BE2C (cell line): ENCODE measurements at places on chromosomes 2 and 18.

- DNase-seq = no peak
These were observed 2.0 kb downstream of the AGPS start for GRCh38 chr2:177394594-177394973.

DNA sequence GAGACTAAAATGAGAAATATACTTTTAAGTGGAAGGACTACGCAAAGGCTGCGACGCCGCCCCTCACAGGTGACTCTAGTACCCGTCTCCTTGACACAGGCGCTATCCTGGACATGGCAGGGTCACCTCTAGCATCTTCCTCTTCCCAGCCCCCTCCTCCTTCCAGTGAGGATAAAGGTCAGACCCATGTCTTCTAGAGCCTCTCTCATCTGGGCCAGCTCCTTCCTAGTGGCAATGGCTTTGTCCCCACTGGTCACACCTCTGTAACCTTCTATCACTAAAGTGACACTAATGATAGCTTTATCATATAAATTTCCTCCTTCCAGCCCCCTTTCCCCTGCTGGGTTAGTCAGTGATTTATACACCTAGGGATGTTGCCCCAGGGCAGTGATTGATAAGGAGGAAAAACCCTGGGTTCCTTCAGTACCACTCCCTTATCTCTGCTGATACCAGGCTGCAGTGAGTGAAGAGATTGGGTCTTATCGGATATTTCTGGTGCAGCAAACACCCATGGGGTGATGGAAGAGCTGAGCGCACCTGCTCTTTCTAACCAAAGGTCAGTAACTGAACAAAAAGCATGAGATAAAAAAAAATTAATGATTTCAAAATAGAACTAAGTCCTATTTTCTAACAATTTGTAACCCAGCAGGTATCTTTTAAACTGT is 62.0 kb upstream of the FZD5 start:
- no peak for DNase-seq

GRCh38 chr2:11539317-11540147 is 5.7 kb downstream of the GREB1 start:
- DNase-seq = peak; percentile 42

GRCh38 chr2:54595999-54596902 is 127.2 kb upstream of the EML6 start:
- peak; percentile 12 for DNase-seq

DNA sequence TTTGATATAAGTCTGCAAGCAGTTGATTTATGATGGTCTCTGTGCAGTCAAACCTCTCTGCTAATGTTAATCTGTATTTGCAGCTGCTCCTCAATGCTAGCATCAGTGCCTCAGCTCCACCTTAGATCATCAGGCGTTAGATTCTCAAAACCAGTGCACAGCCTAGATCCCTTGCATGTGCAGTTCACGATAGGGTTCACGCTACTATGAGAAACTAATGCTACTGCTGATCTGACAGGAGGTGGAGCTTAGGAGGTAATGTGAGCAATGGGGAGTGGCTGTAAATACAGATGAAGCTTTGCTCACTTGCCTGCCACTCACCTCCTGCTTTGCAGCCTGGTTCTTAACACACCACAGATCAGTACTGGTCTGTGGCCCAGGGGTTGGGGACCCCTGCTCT is 18.4 kb downstream of the RBKS start:
- DNase-seq = peak; percentile 74

GRCh38 chr2:118830118-118830517 is 17.3 kb downstream of the EN1 start:
- no peak for DNase-seq

- no peak for DNase-seq
These were observed 35.4 kb upstream of the DNER start for GRCh38 chr2:229749779-229750178.

- no peak for DNase-seq
These were observed 7.8 kb downstream of the TIA1 start for GRCh38 chr2:70240599-70240998.

GRCh38 chr2:99971326-99971900 is 171.0 kb downstream of the AFF3 start:
- DNase-seq = no peak

GRCh38 chr2:130826821-130827501 is 9.8 kb upstream of the ARHGEF4 start:
- DNase-seq = no peak

GRCh38 chr18:57940166-57940660 is 103.8 kb upstream of the NEDD4L start:
- no peak for DNase-seq

GRCh38 chr2:143632751-143633374 is 503.6 kb downstream of the ARHGAP15 start:
- no peak for DNase-seq

DNA sequence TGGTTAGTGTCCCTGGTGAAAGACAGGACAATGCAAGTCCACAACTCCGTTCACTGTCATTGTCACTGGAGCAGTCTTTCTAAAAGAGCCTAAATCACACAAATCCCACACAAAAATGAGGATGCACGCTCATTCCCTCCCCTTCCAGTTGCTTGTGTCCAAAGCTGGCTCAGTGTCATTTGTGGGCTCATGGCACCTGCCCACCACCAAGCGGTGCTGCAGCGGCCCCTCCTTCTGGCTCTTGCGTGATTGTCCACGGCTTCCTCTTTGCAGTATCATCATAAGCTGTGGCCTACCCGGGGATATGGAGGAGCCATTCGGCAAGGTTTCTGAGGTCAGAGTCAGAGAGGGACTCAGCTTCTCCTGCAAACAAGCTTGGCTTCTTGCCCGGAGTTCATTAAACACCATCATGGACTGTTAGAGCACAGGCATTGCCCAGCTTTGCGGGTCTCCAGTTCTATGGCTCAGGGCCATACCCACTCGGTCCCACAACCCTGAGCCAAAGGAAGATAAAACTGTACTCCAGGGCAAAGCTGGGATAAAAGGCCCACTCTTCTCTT is 179.4 kb upstream of the AGAP1 start:
- DNase-seq = peak; percentile 30

DNA sequence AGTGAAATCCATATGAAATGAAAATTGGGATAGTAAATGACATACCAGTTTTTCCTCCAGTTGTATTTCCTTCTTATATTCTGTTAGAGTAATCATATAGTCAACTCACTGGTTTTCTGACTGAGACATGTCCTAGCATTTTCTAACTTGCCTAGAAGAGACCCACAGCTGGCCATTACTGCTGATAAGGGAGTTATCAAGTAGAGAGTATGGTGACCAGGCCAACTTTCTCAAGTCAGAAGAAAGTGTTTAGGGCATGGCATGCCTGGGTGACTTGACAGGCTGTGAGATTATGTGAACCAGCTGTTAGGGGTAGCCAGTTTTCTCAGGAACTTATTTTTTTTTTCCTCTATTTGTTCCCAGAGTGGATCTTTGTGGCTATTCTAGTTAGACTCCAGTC is 81.2 kb downstream of the GPD2 start:
- DNase-seq = no peak

- DNase-seq = peak; percentile 55
These were observed 98.3 kb downstream of the KLF7 start for GRCh38 chr2:207067473-207067872.

- DNase-seq = no peak
These were observed 8.3 kb downstream of the CEBPZ start for GRCh38 chr2:37223131-37223530.

- no peak for DNase-seq
These were observed 27.8 kb downstream of the RTP5 start for GRCh38 chr2:241897231-241897916.

GRCh38 chr2:236168110-236169080 is at the start of gene GBX2:
Gene GBX2, minus strand, starts transcription at chr2:236168386. Its CDS starts 415 bp downstream, at chr2:236167971.
- peak; percentile 68 for DNase-seq

DNA sequence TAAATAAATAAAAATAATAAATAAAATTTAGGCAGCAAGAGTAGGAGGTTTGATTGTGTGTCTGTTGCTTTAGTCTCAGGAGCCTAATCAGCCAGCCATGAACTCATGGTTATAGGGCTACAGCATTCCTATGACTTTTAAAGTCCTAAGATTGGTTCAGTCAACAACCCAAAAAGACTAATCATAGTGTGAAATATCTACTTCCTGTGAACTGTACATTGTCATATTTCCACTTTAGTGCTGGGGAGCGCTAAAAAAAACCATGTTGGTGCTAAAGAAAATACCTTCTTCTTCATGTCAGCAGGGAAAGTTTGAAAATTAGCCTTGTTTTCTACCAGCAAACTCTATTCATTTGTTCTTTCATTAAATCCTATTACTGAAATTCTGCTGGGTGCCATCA is 521.6 kb downstream of the RNF144A start:
- DNase-seq = no peak

GRCh38 chr2:96808176-96808837 is 7.8 kb upstream of the CNNM3 start:
- DNase-seq = no peak

- no peak for DNase-seq
These were observed 275.1 kb upstream of the RND3 start for GRCh38 chr2:150762571-150762970.

GRCh38 chr2:7648221-7648795 is 731.1 kb downstream of the RNF144A start:
- no peak for DNase-seq

- DNase-seq = no peak
These were observed 102.8 kb upstream of the ZNF521 start for GRCh38 chr18:25454730-25455129.

GRCh38 chr2:187959821-187960220 is 331.9 kb upstream of the GULP1 start:
- DNase-seq = no peak

DNA sequence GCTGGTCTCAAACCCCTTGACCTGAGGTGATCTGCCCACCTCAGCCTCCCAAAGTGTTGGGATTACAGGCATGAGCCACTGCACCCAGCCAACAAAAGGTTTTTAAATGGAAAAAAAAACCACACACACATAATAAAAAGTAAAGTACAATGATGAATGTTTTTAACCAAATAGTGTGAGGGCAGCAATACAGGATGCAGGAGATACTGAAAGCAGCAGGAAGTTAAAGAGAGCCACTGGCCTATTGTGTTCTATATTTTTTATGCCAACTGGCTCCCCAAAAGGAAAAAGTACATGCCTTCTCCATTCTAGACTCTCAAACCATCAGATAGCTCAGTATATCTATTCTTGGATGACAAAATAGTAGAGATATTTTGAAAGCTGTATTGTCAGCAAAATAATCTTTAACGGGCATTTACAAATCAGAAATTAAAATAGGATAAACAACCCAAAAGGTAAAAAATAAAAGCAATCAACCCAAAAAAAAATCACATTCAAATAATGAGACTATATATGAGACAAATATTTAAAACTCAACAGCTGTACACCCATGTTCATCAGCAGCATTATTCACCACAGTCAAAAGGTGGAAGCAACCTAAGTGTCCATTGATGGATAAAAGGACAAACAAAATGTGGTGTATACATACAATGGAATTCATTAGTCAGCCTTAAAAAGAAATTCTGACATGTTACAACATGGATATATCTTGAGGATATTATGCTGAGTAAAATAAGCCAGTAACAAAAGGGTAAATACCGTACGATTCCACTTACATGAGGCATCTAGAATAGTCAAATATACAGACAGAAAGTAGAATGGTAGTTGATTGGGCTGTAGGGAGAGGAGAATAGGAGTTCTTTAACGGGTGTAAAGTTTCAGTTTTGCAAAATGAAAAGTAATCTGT is 26.2 kb downstream of the GPATCH11 start:
- no peak for DNase-seq

- DNase-seq = no peak
These were observed 27.3 kb downstream of the ITGAV start for GRCh38 chr2:186617148-186617547.
